Gastroesophageal sphincter (tissue), 4 donors: ENCODE measurements at places on chromosomes 4 and X. TPM values are rescaled to one million over a fixed set of nuclear protein-coding genes. Genes with fewer than 3 reads are reported as not detected.

DNA sequence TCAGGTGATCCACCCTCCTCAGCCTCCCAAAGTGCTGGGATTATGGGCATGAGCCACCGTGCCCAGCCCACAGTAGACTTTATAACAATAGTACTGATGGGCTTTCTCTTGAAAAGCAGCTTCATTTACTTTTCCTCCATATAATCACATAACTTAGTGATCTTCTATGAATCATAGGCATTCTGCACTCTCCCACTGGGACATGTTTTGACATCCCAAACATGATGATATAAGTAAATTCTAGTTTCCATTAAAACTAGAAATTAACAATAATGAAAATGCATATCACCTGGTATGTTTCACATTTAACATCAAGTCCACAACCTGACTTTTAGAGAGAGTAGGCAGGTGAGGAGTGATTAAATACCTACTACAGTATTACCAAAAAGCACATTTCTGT is 96.5 kb downstream of the CAMK2D start:
- ATAC-seq, result no peak

DNA sequence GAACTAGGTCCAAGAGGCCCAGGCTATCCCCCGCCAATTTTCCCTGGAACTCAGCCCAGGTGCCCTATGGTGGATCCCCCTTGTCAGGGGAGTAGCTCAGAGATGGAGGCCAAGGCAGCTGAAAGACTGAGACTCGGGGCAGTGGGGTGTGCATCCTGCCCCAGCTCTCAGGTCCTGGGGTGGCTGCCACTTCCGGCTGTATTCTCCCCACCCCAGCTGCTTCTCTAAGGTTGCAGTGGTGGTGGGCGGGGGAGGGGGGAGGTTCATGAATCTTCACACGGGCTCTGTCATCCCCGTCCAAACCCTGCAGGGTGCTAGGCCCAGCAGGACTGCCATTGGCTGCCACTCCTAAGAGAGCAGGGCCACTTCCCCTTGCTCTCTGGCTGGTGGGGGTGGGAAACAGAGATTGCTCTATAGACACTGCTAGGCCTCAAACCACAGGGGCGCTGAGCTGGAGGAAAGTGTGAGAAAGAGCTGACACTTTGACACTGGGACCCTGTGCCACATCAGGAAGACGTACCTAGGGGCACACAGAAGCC is 1.5 kb downstream of the SASH3 start:
- ATAC-seq, result no peak

DNA sequence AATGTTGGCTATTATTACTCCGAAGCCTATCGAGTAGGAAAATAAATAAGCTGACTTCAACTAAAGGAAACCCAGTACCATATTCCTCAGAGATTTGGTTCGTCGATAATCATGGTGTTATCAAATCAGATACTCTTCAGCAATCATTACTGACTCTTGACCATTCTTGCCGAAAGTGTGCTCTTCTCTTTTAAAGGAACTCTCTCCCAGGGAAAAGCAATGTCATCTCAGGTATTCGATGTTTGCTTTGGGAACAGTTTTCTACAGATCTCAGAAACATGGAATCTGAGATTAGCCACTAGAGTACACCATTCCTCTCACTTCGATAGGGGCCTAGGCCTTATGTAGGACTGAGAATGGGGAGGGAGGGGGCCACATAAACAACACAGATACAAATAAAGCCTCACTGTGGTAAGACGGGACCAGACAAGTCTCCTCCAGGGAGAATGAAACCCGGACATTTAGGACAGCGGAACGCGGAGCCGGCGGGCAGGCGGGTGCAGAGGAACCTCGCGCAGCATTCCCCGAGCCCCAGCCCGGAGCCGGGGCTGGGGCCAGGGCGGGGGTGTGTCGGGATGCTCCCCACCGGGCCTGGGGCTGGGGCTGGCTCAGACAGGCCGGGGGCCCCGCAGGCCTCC is 581 bp downstream of the DNAJB14 start:
- ATAC-seq, result no peak

DNA sequence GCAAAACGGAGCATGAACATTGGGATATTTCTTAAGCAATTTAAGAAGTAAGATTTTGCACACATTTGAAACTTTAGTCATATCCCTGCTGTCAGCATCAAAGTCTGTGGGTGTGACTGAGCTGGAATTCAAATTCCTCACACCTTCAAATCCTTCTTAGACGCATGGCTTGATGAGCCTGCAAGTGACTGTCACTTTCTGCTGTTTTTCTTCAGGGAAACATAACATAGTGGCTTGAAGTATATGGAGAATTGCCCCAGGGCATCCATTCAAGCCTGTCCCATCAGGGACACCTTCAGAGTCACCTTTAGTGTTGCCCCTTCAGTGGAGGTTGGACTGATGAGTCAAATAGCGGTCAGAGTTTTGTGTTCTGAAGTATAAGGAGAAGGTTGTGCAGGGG is 17.4 kb downstream of the FHDC1 start:
- no peak for ATAC-seq

DNA sequence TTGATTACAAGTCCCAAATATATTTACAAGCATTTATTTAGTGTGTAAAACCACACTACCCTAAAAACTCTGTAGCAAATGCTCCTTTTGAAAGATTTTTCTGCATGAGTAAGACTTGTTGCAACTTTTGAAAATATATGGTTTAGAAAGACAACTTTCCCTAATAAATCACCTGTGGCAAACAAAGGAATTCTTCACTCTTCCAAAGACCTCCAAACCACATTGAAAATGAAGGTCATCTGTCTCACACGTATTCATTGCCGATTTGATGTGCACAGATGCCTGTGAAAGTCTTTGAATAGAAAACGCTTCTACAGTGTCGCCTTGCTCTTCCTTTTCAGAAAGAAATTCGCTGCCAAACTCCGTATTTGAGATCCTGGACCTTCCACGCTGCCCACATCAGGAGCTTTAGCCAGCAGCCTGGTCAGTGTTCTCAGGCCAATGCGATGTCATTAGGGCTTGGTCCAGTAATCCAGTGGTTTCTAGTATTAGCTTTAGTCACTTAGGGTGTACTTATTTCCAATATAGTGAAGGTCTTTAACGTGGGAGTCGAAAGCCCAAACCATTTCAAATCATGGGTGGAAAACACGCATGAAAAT is 22.2 kb downstream of the SPINK2 start:
- ATAC-seq, result no peak

DNA sequence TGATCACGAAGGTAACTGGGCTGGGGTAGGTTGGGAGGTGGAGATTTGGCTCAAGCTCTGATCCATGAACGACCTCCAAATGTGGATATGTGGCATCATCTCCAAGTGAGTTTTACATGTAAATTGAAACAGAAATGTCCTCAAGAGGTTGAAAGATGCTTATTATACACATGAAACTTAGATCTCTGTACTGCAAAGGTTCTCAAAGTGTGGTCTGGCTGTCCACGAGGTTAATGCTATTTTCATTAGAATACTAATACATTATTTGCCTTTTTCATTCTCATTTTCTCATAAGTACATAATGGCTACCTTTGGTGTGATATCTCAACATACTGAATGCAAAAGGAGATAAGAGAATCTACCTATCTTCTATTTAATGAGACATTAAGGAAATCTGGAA is 198.2 kb downstream of the RASL11B start:
- ATAC-seq, result no peak

DNA sequence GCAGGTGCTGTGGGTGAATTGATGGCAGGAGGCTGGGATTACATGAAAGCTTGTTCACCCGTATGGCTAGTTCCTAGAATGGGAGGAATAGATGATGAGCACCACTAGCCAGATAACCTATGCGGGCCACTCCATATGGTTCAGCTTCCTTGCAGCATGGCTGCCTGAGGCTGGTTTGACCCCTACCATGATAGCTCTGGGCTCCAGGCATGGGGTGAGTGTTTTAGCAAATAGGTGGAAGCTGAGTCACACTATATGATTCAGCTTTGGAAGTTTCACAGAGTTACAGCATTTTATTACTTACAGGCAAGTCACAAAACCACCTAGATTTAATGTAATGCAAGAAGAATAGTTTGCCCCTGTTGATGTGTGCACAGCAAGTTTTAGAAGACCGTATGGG is 603.2 kb downstream of the STIM2 start:
- no peak for ATAC-seq

GRCh38 chr4:100466501-100466900 is 51.3 kb downstream of the EMCN start:
- ATAC-seq, result no peak

DNA sequence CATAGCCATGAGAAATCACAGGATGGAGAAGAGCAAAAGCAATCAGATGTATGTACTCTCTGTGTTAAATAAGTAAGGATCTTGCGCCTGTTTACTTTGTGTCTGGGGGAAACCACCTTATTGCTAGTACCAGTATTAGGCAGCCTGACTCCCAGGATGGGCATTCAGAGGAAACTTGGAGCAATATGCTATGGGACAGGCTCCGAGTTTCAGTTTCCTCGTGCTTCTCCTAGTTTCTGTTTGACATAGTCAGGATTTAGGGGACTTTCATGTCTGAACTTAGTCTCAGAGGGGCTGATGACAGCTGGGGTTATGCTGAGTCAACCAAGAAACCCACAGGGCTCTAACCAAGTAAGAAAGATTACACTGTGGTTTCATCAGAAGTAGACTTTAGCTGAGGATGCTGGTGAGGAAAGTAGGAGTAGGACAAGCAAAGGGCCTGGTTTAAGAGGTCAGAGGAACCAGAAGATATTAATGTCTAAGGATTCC is 13.5 kb downstream of the NSUN7 start:
- no peak for ATAC-seq

DNA sequence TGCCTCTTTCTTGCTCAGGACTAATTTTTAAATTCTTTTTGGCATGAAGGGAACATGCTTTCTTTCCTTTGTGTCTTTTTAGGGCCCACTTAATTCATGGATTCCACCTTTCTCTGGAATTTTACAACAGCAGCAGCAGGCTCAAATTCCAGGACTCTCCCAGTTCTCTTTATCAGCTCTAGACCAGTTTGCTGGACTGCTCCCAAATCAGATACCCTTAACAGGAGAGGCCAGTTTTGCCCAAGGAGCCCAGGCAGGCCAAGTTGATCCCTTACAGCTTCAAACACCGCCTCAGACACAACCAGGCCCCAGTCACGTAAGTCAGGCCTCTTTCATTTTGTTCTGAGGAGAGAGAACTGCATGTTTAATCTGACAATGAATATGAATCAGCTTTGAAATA is 2.3 kb downstream of the ODAM start:
- no peak for ATAC-seq

GRCh38 chr4:102441978-102442911 is 58.9 kb upstream of the NFKB1 start:
- no peak for ATAC-seq

DNA sequence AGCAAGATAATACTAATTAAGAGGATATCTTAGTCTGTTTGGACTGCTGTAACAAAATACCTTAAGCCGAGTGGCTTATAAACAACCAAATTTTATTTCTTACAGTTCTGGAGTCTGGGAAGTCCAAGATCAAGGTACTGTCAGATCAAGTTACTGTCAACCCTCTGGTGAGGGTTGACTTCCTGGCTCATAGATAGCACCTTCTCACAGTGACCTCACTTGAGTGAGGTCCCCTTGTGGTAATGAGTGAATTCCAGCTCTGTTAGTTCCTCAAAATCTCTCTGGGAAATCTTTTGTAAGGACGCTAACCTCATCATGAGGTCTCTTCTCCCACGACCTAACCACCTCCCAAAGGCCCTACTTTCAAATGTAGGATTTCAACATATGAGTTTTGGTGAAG is 36.9 kb upstream of the ADGRA3 start:
- no peak for ATAC-seq

GRCh38 chr4:66647476-66647875 is 897.8 kb downstream of the CENPC start:
- no peak for ATAC-seq

DNA sequence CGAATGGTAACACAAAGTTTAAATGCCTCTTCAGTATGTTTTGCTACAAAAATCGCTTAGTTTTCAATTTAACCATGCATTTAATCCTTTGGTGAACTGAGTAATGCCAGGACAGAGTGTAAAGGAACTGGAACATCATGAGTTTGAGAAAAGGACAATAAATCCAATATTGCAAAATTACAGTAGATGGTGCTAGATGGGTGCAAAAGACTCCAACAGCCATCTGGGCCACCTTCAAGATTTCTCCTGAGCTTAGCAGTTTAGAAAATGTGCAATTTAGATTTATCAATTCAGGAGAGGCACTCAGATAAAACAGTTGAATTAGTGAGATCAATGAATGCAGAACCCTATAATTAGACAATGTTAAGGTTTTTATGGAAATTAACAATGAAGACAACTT is 33.2 kb upstream of the MID1IP1 start:
- peak; percentile 25 for ATAC-seq

DNA sequence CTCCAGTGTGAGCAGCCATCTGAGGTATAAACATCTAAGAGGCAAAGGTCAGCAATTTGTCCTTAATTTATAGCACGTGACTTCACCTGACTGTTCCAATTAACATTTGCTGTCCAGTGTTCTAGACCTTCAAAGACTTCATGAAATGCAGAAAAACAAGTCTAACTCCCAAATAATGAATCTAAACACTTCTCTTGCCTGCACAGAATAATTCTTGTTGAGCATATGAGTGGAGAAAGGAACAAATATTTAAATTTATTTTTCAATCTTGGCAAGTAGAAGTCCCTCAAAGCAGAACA is 12.0 kb downstream of the RFC1 start:
- peak; percentile 32 for ATAC-seq

GRCh38 chr4:187782286-187782824 is 213.2 kb upstream of the ZFP42 start:
- no peak for ATAC-seq

DNA sequence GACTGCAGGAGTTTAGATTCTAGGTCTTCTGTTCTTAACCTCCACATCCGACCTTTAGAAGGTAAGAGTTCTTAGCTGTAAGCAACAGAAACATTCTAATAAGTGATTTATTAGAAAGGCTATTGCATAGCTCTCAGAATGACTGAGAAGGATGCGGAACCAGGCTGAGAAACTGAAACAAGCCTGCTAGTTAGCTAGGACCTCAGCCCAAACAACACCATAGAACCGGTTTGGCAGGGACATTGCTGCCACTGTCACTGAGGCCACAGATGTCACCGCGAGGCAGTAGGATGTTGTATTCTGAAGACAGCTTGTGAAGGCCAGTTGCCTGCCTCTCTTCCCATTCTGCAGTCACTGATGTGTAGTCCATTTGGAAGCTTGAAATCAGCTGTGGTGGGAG is 160.0 kb upstream of the ARX start:
- no peak for ATAC-seq

- no peak for ATAC-seq
Observed at GRCh38 chrX:8984231-8984630, 49.7 kb downstream of the FAM9B start.

- ATAC-seq, result no peak
Observed at GRCh38 chrX:97211070-97211469, 327.4 kb downstream of the RPA4 start.

Gene SHROOM2
- 1.2 TPM for total RNA-seq

Gene ARMCX4
- total RNA-seq, result 7.3 TPM

Gene CT45A10
- total RNA-seq, result not detected

Gene CTPS2
- total RNA-seq, result 20.5 TPM

Gene STPG2
- not detected for total RNA-seq

Gene SPIN2A
- not detected for total RNA-seq

Gene COL4A6
- total RNA-seq, result 103 TPM

Gene TMEM35A
- total RNA-seq, result 19.1 TPM

Gene SH2D1A
- 2.8 TPM for total RNA-seq

Gene SYNPO2
- total RNA-seq, result 3,168 TPM

Gene SMR3B
- total RNA-seq, result not detected
